ENCODE measurements at places on chromosomes 1 and 21.

DNA sequence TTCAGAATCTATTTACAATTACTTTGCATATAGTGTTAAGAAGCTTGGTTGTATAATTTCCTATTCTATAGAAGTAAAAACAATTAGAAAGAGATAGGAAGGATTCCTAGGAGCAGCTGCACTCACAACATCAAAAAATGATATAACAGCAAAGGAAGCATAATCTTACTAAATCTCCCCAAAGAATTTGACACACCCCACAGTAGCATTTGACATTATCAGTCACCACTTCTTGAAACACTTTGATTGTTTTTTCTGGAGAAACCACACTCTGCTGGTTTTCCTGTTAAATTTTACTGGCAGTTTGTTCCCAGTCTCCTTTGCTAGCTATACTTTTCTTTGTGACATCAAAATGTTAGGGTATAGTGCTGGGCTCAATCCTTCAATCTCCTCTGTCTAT lies 100.8 kb upstream of the KIAA1614 start:
- no peak for DNase-seq

DNA sequence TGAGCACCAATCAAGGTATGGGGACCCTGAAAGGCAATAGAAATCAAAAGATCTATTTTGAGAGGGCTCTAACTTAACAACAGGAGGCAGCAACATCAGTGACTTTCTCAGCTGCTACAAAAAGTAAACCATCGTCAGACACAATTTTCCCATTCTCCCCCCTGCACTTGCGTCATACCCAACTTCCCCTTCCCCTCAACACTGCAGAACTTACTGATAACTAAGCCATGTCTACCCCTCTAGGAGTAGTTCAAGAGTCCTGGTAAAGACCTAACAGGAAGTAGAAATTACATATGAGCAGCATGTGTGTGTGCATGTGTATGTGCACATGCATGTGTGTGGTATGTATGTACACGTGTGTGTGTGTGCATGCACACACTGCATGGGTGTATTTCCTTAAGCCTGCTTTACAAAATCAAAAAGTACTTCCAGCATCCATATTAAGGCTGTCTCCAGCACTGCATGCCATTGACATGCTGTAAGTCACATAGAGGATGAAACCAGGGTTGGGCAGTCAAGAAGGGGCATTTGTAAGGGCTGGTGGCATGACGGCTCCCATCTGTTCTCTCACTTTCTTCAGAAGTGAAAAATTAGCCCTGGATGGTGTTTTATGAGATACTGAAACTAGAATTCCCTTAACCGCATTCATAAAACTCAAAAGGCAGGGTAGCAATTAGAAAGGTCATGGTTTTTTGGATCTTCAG lies 460.1 kb upstream of the RUNX1 start:
- DNase-seq: no peak

DNA sequence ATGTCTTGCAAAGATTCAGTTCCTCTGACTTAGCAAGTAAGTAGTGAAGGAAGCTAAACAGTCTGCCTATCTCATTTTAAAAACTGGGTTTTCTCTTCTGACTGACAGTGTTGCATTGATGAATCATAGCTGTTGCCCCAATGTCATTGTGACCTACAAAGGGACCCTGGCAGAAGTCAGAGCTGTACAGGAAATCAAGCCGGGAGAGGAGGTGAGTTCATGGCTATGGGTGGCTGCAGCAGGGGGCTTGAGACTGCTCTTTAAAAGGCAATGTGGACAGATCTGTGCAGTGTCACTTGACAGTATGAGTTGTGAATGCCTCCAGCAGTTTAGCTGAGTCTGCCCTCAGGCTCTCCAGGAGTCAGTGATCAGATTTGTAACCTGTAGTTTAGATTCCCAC lies 46.6 kb downstream of the SMYD2 start:
- DNase-seq: no peak

- no peak for DNase-seq
These were observed 11.9 kb downstream of the SFN start for GRCh38 chr1:26874896-26875295.

GRCh38 chr1:88662723-88663122 lies 21.4 kb upstream of the PKN2 start:
- no peak for DNase-seq

DNA sequence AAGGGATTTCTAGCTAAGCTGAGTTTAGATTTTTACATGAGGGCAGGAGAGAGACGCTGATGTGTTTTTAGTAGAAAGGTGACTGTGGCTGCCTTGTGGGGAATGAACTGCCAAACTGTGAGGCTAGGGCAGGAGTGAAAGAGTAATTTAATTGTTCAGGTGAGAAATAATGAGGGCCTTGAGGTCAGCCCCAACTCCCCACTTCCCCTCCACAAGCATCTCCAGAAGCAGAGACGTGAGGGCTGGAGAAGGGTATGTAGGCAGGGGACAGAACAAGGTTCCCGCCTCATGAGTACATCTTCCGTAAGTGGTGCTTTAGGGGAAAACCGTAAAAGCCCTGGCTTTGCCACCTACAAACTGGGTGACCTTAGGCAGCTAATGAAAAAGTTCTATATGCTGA lies 70.8 kb downstream of the WARS2 start:
- no peak for DNase-seq

DNA sequence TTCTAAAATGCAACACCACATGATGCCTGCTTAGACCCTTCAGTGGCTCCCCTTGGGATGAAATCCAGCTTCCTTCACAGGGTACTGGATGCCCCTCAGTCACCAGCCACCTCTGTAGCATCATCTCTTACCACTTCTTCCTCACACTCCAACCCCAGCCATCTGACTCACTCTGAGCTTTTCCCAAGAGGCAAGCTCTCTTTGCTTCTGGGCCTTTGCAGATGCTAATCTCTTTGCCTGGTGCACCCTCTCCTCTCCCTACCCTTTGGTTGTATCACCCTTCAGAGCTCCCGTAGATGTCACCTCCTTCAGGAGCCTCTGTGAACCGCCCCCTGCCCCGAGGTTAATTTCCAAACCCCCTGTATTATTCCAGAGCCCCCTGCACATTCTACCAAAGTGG lies 164.8 kb upstream of the ZC3H12A start:
- DNase-seq: no peak

DNA sequence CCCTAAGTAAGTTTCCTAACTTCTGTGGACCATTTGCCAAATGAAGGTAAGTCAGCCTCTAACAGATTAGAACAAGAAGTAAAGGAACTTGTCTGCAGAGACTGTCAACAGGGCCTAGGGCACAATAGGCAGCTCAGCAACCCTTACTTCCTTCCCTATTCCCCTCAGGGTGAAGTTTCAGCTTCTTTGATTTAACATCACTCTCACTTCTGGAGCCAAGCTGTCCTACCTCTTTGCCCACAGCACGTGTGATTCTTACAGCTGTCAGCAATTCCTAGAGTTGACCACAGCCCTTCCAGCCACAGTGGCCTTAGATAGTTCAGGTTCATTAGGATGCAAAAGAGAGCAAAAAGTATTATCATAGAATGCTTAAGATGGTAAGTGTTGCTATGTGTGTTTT lies 7.6 kb upstream of the EIF4G3 start:
- no peak for DNase-seq

GRCh38 chr1:83978056-83978455 lies 20.9 kb downstream of the TTLL7 start:
- no peak for DNase-seq

GRCh38 chr1:39759436-39759726 lies 11.8 kb downstream of the OXCT2 start:
- DNase-seq: no peak

DNA sequence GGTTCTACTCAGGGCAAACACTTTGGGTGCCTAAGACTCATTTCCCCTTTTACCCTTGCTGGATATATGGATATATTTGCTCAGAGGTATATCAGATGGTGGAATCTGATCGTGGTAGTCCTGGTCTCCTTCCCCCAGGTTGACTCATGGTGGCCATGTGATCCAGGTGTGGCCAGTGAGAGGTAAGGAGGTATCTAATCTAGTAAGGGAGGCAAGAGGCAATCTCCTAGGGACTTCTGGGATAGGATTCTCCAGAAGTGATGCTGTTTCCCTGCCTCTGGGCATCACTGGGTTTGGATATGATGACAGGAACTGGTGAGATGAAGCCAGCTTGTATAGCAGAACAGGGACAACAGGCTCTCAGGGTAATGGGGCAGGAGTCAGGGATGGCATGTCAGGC lies 8.5 kb upstream of the DENND2D start:
- DNase-seq: no peak

DNA sequence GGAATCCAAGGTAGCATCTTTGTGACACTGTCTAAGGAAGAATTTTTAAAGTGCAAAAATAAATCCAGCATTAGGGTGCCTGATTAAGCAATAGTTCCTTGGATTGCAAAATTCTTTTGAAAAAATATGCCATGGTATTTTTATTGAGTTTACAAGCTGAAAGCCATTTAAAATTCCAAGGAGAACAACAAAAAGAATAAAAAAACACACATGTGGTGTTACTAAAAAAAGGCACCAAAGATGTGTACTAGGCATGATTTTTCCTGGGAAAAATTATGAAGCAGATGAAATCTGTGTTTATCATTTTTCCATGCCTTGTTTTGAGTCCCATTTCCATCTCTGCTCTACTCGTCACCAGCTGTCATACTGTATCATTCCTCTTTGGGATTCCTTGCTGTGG lies 157.0 kb upstream of the ZNHIT6 start:
- DNase-seq: no peak

DNA sequence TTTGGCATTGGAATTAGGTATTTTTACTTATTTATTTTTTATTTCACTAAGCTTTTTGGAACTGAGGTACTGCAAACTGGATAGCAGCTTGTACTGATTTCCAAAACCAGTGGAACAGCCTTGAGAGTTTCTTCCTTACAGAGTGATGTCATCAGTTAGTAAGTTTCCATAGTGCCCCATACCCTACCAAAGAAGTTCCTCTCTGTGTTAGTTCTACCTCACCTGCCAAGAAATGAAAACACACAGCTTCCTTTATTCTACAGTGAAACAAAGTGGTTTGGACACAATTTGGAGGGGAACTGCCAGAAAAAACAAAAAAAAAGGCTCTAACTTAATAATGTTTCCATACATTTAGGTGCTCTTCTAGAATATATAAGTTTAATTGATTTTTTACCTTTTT lies 430.9 kb upstream of the ADGRL2 start:
- DNase-seq: no peak

GRCh38 chr1:246690100-246690499 lies 34.1 kb upstream of the SCCPDH start:
- no peak for DNase-seq

DNA sequence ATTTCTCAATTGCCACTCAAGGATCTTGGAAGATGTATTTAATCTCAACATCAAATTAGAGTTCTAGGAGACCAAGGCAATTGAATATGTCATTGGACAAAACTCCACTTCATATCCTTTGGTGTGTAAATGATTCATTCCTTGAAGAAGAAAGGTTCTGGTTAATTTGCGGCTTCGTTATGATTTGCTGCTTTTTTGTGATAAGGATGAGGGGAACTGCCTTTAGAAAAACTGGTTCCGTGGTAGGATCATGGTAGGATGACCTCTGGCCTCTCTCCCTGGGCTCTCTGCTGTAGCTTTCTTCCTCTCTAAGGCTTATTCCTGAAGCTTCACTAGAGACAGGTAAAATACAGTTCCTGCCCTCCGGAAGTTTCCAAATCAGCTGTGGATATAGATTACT lies 51.5 kb upstream of the ERRFI1 start:
- DNase-seq: no peak

DNA sequence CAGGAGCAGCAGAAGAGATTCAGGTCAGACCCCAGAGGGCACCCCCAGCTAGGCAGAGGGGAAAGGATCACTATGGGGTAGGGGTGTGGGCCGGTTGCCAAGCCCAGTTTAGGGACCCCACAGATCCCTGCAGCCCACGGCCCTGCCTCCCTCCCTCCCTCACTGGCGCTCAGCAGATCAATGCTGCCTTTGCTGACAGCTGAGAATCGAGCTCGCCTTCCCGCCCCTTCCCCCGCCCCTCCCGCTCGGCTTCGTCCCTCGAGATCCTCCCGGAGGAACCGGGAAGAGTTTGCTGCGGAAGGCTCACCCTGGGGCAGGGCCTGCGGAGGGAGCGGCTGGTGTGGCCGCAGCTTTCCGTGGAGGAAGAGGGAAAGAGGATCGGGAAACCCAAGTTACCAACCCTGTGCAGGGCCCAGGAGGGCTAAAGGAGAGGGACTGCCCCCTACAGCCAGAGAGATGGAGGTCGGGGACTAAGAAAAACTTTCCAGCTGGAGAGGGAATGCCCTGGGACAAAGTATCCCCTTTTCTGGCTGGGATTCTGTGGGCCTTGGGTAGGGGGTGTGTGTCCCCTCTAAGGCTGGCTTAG lies 1.1 kb upstream of the KCNQ4 start:
- DNase-seq: no peak

GRCh38 chr1:67689267-67690017 lies 4.4 kb downstream of the GADD45A start:
- no peak for DNase-seq

DNA sequence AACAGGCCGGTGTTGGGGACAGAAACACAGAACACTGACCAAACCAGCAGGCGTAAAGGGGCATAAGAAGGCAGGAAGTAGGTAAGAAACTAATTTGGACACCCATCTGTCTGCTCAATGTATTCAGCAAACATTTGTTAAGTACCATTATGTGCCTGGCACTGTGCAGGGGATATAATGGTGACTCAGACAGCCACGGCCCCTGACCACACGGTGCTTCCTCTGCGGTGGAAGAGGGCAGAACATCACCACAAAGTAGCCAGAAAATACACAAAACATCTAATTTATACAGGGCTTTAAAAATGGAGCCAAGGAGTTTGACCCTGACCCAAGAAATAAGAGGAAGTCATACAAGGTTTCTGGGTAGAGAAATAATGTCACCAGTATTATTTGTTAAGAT lies 12.9 kb downstream of the DNAJC11 start:
- DNase-seq: no peak

GRCh38 chr1:234507626-234508387 lies 28.8 kb upstream of the TARBP1 start:
- DNase-seq: no peak

GRCh38 chr1:111436726-111437125 lies 9.2 kb upstream of the OVGP1 start:
- DNase-seq: no peak

- no peak for DNase-seq
These were observed 19.0 kb downstream of the GNG12 start for GRCh38 chr1:67814121-67814772.

DNA sequence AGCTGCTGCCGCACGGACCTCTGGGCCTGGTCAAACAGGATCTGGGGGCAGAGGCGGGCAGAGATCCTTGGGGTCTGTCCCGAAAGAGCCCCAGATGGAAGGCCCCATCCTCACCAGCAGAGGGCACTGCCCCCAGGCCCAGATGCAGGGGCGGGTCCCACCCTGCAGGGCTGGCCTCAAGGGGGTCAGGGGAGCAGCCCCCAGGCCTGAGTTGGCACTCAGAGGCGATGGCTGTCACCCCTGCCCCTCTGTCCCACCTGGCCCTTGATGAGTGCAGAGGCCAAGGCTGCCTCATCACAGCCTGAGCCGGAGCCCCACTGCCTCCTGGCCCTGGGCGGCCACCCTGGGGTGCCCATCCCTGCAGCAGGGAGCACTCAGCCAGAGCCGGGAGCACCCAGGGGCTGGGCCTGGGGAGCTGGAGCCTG lies 5.7 kb downstream of the ACAP3 start:
- DNase-seq: no peak

DNA sequence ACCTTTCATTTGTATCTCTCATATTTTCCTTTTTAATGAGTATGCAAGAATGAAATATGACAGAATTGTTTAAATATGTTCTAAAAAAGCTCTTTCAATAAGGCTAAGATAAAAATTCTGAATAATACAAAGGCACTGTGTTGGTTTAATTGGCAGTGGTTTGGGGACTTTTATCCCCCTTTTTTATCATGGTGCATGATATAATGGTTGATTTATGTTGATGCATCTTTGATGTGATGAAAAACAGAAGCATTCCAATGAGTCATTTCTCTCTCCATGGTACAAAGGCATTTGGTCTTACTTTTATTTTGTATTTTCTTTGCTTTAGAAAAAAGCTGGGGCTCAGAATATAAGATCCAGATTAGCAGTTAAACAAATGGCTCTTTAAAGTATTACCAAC lies 127.2 kb upstream of the GREM2 start:
- no peak for DNase-seq

Data from thoracic aorta (tissue), 2 donors.